ENCODE measurements at places on chromosomes 4 and X.

DNA sequence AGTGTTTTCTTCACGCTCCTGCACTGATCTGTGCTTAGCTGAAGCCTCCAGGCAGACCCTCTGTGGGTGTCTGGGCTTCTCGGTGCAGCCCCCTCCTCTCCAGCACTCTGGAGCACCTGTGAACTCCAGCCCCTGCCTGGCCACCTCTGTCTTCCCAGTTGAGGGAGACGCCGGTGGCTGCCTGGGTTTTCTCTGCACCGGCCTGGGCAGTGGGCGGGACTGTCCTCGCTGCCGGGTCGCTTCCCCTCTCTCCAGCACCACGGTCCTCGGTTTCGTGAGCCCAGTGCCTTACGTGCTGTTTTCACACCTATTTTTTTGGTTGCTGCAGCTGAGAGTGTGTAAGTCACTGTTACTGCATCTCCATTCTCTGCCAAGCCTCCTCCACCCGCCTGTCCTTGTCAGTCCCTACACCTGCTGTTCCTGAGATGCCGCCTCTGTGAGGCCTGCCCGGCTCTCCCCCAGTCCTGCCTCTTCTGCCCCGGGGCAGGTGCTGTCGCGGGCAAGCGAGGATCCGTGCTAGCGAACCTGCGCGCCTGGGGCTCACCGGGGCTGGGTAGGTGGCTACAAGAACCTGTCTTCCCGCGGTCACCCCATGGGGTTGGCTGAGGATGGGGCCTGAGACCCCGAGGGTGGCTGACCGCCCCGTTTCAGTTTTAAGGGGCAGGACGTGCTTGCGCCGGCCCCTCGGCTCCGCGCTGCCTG, 2.4 kb upstream of the FGFRL1 start:
- peak; percentile 29 for DNase-seq

DNA sequence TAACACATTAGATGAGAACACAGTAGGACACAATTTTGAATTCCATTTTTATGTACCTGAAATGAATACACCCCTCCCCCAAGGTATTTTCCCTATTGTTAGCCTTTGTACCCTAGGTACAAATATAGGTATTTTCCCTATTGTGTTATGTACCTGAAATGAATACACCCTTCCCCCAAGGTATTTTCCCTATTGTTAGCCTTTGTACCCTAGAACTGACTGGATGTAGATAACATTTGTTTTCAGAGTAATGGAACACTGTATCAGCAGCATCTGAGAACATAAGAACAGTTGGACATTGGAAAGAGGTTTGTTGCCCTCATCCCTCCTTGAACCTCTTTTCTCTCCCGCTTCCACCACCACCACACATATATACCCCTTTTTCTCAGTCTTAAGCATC, 37.6 kb downstream of the YIPF6 start:
- DNase-seq, result no peak

GRCh38 chr4:1232661-1233621, 16.0 kb downstream of the CTBP1 start:
- no peak for DNase-seq

DNA sequence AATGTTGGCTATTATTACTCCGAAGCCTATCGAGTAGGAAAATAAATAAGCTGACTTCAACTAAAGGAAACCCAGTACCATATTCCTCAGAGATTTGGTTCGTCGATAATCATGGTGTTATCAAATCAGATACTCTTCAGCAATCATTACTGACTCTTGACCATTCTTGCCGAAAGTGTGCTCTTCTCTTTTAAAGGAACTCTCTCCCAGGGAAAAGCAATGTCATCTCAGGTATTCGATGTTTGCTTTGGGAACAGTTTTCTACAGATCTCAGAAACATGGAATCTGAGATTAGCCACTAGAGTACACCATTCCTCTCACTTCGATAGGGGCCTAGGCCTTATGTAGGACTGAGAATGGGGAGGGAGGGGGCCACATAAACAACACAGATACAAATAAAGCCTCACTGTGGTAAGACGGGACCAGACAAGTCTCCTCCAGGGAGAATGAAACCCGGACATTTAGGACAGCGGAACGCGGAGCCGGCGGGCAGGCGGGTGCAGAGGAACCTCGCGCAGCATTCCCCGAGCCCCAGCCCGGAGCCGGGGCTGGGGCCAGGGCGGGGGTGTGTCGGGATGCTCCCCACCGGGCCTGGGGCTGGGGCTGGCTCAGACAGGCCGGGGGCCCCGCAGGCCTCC, 581 bp downstream of the DNAJB14 start:
- peak; percentile 39 for DNase-seq

GRCh38 chr4:123599920-123600810, 203.6 kb downstream of the SPRY1 start:
- peak; percentile 51 for DNase-seq

DNA sequence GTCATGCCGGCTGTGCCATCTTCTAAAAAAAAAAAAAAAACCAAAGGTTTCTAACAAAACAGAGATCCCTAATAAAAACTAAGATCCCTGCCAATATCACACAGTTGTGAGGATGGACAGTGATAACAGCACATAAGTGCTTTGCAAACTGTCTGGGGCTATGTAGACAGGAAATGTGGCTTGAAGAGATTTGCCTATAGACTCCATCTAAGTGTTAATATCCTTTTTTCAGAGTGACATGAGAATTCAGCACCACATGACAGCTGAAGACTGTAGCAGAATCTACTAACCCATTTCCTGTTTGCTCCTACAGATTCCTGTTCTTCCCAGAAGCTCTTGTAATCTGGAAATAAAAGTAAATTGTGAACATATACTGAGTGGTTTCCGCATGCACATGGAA, 215.4 kb downstream of the KDR start:
- DNase-seq, result no peak

DNA sequence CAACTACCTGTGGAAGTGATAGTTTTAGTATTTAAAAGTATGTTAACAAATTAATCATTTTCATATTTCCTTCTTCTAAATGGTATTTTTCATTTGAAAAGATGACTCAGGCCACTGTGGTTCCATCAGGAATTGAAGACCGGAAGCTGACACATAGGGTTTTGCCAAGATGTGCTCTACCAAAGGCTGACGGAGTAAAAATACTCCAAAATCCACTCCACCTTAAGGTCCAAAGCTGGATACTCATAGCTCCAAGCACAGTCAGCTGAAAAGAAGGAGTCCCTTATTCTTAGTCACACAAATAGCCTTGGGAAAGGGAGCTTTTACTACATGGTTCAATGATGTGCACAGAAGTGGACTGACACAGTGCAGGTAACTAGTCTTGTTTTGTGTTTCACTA, 472.0 kb downstream of the ARAP2 start:
- no peak for DNase-seq

DNA sequence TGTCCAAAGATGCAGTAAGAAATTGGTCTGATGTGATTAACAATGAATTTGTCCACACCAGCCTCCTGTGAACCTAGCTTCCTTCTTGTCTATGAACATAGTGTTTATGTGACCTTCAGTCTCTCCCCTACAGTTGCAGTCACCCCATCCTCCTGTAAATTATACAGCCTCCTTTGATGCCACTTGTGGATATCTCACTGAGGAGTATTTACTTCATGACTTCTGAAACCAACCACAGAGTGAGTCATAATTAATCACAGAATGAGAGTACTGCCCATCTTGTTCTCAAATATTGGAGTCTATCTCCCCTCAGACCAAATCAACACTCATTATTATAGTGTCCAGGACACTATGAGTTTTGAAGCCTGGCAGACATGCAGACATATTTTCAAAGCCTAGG, 27.3 kb upstream of the XAGE2 start:
- DNase-seq, result no peak

DNA sequence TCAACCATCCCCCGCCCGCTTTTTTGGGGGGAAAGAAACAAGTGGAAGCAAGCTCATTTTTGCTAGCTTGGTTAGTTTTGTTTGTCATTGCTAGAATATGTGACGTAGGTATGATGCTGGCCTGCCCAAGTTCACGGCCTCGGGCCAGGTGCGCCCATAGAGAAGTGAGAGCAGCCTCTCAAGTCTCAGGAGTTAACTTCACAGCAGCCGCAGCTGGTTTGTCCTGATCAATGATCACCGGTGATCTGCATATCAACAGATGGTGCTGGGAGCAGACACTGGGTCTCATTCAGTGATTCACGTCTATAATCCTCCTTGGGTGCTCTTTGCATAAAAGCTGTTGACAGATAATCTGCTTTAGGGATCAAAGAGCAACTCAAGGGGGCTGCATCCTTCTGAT, 50.1 kb downstream of the ENPP6 start:
- no peak for DNase-seq

GRCh38 chrX:9942086-9942485, 25.1 kb upstream of the CLDN34 start:
- peak; percentile 70 for DNase-seq

GRCh38 chr4:152936446-152937335, 568 bp downstream of the FHDC1 start:
- DNase-seq, result peak; percentile 19

- no peak for DNase-seq
These were observed 58.9 kb downstream of the WFS1 start for GRCh38 chr4:6328526-6328925.

GRCh38 chr4:103478734-103479133, 241.1 kb downstream of the TACR3 start:
- no peak for DNase-seq

- DNase-seq, result no peak
These were observed 4.2 kb upstream of the CXCL3 start for GRCh38 chr4:74042681-74043080.

GRCh38 chr4:186039697-186040096, 29.3 kb upstream of the TLR3 start:
- DNase-seq, result no peak

- no peak for DNase-seq
These were observed 6.0 kb downstream of the GAGE10 start for GRCh38 chrX:49309401-49309981.

- no peak for DNase-seq
These were observed 470.2 kb downstream of the IQCM start for GRCh38 chr4:149345424-149345823.

- DNase-seq, result no peak
These were observed 102.1 kb downstream of the UCHL1 start for GRCh38 chr4:41358647-41359421.

DNA sequence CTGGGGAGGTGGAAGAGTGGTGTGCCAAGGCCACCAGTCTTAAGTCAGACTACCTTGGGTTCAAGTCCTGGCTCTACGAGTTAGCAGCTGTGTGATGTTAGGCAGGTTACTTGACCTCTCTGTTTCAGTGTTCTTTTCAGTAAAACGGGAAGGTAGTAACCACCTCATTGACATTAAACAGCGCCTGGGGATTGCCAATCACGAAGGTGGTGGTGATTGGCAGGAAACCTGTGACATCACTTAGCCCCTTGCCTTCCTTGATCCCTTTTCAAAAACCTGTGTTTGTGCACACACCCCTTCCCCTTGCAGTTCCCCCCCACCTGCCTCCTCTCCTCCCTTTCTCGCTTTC, 7.6 kb downstream of the KLF3 start:
- no peak for DNase-seq

- peak; percentile 70 for DNase-seq
These were observed 177.9 kb downstream of the CBR4 start for GRCh38 chr4:168831919-168832762.

- DNase-seq, result no peak
These were observed 204.1 kb upstream of the DDX53 start for GRCh38 chrX:22795671-22796070.

GRCh38 chr4:110193822-110194761, 4.3 kb downstream of the ELOVL6 start:
- DNase-seq, result peak; percentile 69

- DNase-seq, result no peak
These were observed 35.9 kb upstream of the RELL1 start for GRCh38 chr4:37721995-37722638.

GRCh38 chr4:125359960-125360634, 45.3 kb downstream of the FAT4 start:
- no peak for DNase-seq

GRCh38 chr4:954211-955020, 19.0 kb downstream of the DGKQ start:
- no peak for DNase-seq

DNA sequence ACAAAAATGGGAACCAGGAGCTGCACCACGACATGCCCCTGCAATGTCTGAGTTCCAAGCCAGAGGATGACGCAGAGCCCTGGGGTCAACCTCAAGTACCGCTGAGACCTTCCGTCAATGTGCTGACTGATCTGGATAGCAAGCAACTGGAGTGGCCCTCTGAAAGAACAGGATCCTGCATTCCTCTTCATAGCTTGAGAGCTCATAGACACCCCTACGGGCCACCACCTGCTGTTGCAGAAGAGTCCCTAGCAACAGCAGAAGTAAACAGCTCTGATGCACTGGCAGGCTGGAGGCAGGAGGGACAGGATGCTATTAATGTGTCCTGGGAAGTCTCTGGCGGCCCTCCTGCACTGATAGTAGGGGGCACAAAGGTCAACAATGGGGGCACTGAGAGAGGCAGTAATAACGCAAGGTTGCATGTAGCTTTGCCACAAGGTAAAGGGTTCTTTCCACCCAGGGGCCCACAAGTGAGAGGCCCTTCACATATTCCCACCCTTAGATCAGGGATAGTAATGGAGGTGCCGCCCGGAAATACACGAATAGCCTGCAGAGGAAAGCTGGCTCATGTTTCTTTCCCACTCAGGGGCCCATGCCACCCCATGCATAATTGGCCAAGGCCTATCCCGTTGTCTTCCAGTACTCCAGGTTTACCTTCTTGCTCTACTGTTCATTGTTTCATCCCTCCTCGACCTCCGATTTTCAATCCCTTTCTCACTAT, 1.3 kb downstream of the PRR32 start:
- DNase-seq, result no peak

GRCh38 chr4:68732653-68733466, 62.4 kb upstream of the UGT2B15 start:
- no peak for DNase-seq

GRCh38 chrX:19487520-19488200, 27.6 kb downstream of the MAP3K15 start:
- no peak for DNase-seq
